ENCODE measurements at places on chromosomes 6 and 20. TPM values are rescaled to one million over a fixed set of nuclear protein-coding genes. Genes with fewer than 3 reads are reported as not detected.

DNA sequence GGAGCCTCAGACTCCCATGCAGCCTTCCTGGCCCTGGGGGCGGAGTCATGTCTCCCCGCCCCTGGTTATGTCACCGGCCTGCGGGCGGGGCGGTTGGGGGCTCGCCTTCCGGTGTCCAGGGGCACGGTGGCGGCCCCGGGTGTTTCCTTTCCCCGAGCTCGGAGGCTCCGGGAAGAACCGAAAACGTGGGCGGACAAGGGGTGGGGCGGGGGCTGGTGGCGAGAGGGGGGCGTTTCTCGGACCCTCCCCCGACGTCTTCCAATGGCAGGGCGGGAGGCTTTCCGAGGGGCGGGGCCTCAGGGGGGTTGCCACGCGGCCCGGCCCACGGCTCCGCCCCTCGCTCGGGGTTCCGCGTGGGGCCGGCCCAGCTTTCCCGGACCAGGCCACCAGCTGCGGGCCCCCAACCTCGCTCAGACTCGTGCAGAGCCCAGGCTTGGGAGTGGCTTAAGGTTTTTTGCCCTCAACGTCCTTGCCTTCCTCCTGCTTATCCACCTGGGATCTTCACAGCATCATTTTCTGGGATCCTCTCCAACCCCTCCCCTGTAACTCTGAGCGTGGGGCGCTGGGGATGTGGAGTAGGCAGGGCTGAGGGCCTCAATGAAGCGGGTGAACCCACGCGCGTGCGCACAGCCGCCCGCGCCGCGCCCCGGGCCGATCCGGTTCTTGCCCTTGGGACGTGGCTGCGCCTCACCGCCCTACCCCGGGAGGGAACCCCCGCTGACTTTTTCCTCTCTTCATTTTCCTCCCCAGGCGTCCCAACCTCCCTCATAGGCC is 2.1 kb upstream of the NRN1 start:
- DNase-seq, result peak; percentile 87

- DNase-seq, result no peak
These were observed 75.3 kb downstream of the TCP11 start for GRCh38 chr6:35065870-35066269.

- DNase-seq, result no peak
These were observed 287.9 kb downstream of the CDC5L start for GRCh38 chr6:44675449-44675848.

GRCh38 chr6:34491091-34491430 is 25.2 kb downstream of the PACSIN1 start:
- DNase-seq, result no peak

DNA sequence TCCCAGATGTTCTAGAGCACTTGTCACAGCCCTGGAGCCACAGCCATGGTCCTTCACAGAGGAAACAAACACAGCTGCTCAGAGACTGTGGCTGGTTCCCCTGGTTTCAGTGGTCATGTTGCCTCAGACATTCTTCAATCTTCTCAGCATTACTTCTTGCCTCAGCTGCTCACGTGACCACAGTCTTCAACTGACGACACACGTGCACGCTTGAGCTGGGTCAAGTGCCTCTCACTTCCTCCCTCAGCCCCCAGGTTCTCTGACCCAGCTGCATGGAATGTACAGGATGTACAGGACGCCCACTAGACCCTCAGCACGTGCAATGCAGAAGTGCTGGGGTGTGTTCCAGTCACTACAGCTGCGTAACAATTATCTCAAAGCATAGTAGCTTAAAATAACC is 159.8 kb upstream of the GGTLC1 start:
- no peak for DNase-seq

- no peak for DNase-seq
These were observed 30.0 kb downstream of the RSPO3 start for GRCh38 chr6:127148511-127148910.

The CLPSL1 gene
- not detected for total RNA-seq

Data from H4 (cell line).